ENCODE measurements at places on chromosomes 6 and 20. TPM values are rescaled to one million over a fixed set of nuclear protein-coding genes. Genes with fewer than 3 reads are reported as not detected.

- peaks cover 55% of the 10 kb centered on the region for H3K4me1 ChIP-seq
- peak overlapping the region; percentile 28 for H3K4me3 ChIP-seq
- no peak for DNase-seq
- H3K27me3 ChIP-seq: no peaks in the 10 kb centered on the region
- H3K36me3 ChIP-seq: peaks cover 43% of the 10 kb centered on the region
Measured at GRCh38 chr20:38083338-38084048, 49.9 kb downstream of the RPRD1B start.

- DNase-seq: no peak
- no peaks in the 10 kb centered on the region for H3K27me3 ChIP-seq
- no peaks in the 10 kb centered on the region for H3K36me3 ChIP-seq
- H3K4me1 ChIP-seq: peaks cover 5% of the 10 kb centered on the region
- no peak overlapping the region for H3K4me3 ChIP-seq
Measured at GRCh38 chr6:5786969-5787720, 219.6 kb downstream of the NRN1 start.

- H3K36me3 ChIP-seq: peaks cover 69% of the 10 kb centered on the region
- H3K4me3 ChIP-seq: no peak overlapping the region
- H3K27me3 ChIP-seq: no peaks in the 10 kb centered on the region
- H3K4me1 ChIP-seq: peaks cover 44% of the 10 kb centered on the region
- DNase-seq: no peak
- peak overlapping the region; percentile 74 for H3K27ac ChIP-seq
Measured at GRCh38 chr20:5192570-5193431, 66.0 kb downstream of the CDS2 start.

GRCh38 chr6:16067568-16067967 is 61.3 kb upstream of the MYLIP start:
- H3K4me3 ChIP-seq: no peak overlapping the region
- no peaks in the 10 kb centered on the region for H3K4me1 ChIP-seq
- no peaks in the 10 kb centered on the region for H3K36me3 ChIP-seq
- DNase-seq: no peak

- peak overlapping the region; percentile 79 for H3K27ac ChIP-seq
- peak overlapping the region; percentile 59 for H3K4me3 ChIP-seq
- H3K36me3 ChIP-seq: no peaks in the 10 kb centered on the region
Measured at GRCh38 chr20:62818592-62819493, 2.0 kb downstream of the COL9A3 start.

DNA sequence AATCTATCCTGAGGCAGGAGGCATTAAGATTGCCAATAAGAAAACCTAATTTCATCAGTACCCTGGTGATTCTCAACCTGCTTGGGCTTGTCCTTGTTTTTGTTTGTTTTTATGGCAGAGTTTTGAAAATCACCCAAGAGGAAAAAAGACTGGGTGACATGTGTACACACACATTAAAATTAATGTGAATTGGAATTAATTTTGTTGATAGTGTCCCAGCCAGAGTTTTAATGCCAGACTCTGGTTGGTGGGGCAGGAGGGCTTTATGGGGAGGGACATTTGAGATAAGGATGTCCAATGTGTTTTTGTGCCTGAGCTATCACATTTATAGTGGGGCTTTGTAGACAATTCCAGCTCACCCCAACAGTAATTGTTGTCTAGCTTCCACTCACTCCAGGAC is 184.6 kb downstream of the ID4 start:
- no peak for DNase-seq
- H3K27me3 ChIP-seq: no peaks in the 10 kb centered on the region
- no peak overlapping the region for H3K27ac ChIP-seq
- H3K4me1 ChIP-seq: no peaks in the 10 kb centered on the region
- H3K36me3 ChIP-seq: no peaks in the 10 kb centered on the region
- H3K4me3 ChIP-seq: no peak overlapping the region

- H3K4me3 ChIP-seq: no peak overlapping the region
- peaks cover 32% of the 10 kb centered on the region for H3K27me3 ChIP-seq
- peak overlapping the region; percentile 12 for H3K27ac ChIP-seq
- no peaks in the 10 kb centered on the region for H3K4me1 ChIP-seq
- no peaks in the 10 kb centered on the region for H3K36me3 ChIP-seq
Measured at GRCh38 chr6:1094306-1094705, 217.6 kb upstream of the FOXQ1 start.

SLC17A9 gene
- 0.47 TPM for total RNA-seq

GRCh38 chr6:32188381-32189068 is 1.5 kb downstream of the PBX2 start:
- H3K4me3 ChIP-seq: peak overlapping the region; percentile 83
- peak overlapping the region; percentile 98 for H3K27ac ChIP-seq
- H3K36me3 ChIP-seq: peaks cover 16% of the 10 kb centered on the region
- no peaks in the 10 kb centered on the region for H3K27me3 ChIP-seq
- peaks cover 91% of the 10 kb centered on the region for H3K4me1 ChIP-seq

DNA sequence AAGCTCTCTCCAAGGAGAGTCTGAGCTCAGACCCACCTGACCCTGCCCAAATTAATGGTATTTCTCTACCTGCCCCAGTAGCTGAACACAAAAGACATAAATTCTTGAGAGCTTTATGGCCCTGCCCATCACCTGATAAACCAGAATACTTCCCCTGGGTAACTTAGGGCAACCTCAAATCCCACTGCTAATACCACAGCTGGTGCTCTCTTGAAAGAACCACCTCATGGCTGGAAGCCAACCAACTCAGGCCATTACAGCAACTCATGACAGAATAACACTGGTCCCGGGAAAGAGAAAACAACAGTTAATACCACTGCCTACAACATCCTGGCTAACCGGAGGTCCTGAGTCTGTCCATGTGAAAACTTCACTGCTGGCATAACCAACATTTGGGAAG is 328.6 kb downstream of the NKAIN2 start:
- H3K4me3 ChIP-seq: no peak overlapping the region
- H3K27me3 ChIP-seq: no peaks in the 10 kb centered on the region
- no peak for DNase-seq
- H3K36me3 ChIP-seq: no peaks in the 10 kb centered on the region
- H3K27ac ChIP-seq: no peak overlapping the region
- H3K4me1 ChIP-seq: no peaks in the 10 kb centered on the region

- H3K4me1 ChIP-seq: no peaks in the 10 kb centered on the region
- no peak overlapping the region for H3K4me3 ChIP-seq
- no peak overlapping the region for H3K27ac ChIP-seq
- DNase-seq: no peak
- H3K36me3 ChIP-seq: no peaks in the 10 kb centered on the region
Measured at GRCh38 chr6:10852361-10852960, 14.1 kb upstream of the MAK start.

DNA sequence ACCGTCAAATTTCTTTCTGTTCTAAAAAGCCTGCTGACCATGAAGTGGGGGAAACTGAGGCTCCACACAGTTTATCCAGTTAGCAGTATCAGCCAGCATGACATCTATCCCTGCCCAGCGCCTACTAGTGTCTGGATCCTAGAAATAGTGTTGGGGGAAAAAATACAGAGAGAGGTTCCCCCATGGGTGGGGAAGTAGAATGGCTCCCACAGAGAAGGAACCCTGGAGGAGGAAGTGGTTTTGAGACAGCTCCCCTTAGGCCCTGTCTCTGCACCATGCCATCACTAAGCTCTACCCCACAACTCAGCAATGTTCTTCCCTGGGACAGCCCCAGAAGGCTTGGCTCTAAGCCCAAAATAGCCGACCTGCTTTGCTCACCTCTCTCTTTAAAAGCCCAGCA is 153.4 kb downstream of the MBOAT1 start:
- H3K4me3 ChIP-seq: no peak overlapping the region
- H3K27ac ChIP-seq: no peak overlapping the region
- H3K36me3 ChIP-seq: no peaks in the 10 kb centered on the region
- no peak for DNase-seq
- H3K27me3 ChIP-seq: no peaks in the 10 kb centered on the region

DNA sequence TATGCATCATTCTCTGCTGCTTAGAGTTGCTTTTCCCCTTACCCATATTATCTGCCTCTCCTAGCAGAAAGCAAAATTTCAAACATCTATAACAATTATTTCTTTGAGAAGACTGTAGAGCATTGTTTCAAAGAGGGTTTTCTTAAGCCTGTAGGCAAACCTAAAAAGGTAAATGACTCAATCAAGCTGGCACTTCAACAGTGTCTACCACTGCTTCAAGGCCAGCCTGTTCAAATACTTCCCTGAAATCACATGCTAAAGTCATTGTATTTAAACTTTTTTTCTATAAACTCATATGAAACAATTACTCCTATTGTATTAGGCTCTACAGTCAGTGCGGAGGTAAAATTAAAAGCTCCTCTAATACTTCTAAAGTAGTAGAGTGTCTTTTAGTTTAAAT is 87.1 kb downstream of the OGFRL1 start:
- peaks cover 47% of the 10 kb centered on the region for H3K4me1 ChIP-seq
- no peaks in the 10 kb centered on the region for H3K27me3 ChIP-seq
- H3K36me3 ChIP-seq: peaks cover 26% of the 10 kb centered on the region
- no peak overlapping the region for H3K27ac ChIP-seq
- no peak for DNase-seq

NRSN1 gene
- not detected for total RNA-seq

PRKN gene
- 25.5 TPM for total RNA-seq

- no peak for DNase-seq
- H3K4me1 ChIP-seq: no peaks in the 10 kb centered on the region
- no peak overlapping the region for H3K27ac ChIP-seq
Measured at GRCh38 chr20:15296422-15296821, 959.0 kb upstream of the FLRT3 start.

DNA sequence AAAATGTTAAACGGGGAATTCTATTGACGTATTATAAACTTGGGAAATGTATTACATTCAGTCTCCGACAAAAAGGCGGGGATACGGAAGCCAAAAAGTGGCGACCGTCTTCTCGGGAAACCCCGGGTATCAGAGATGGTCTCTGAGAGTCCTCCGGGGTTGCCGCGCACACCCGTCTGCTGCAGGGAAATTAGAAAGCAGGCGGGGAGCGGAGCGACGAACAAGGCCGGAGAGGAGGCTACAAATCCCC is 1.5 kb downstream of the SALL4 start:
- H3K27me3 ChIP-seq: peaks cover 95% of the 10 kb centered on the region
- H3K4me1 ChIP-seq: peaks cover 25% of the 10 kb centered on the region
- H3K36me3 ChIP-seq: no peaks in the 10 kb centered on the region
- H3K27ac ChIP-seq: no peak overlapping the region
- peak overlapping the region; percentile 65 for H3K4me3 ChIP-seq

GRCh38 chr20:57335392-57335791 is 5.8 kb downstream of the SPO11 start:
- no peaks in the 10 kb centered on the region for H3K36me3 ChIP-seq
- no peak overlapping the region for H3K4me3 ChIP-seq
- H3K4me1 ChIP-seq: no peaks in the 10 kb centered on the region
- peaks cover 69% of the 10 kb centered on the region for H3K27me3 ChIP-seq

HSPA1L gene
- 2.2 TPM for total RNA-seq

DNA sequence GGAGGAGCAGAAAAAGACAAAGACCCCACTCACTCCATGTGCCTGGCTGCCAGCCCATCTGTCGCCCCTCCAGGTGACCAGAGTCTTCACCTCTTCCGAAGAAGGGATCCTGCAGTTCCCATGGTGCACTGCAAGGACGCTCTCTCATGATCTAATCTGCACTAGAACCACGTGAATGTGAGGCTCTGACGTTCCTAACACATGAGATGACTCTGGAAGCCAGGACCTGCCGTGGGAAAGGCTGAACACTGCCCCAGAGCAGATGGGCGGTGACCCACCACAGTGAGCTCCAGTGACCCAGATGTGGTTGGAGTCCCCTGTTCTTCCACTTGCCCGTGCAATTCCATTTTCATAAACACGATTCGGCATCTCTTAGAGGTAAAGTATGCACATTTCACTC is 39.6 kb upstream of the PDE10A start:
- no peaks in the 10 kb centered on the region for H3K36me3 ChIP-seq
- H3K27me3 ChIP-seq: no peaks in the 10 kb centered on the region
- no peak overlapping the region for H3K27ac ChIP-seq

RNGTT gene
- 9.1 TPM for total RNA-seq

Measured in left ventricle myocardium inferior (tissue), 1 donor.